ENCODE measurements at places on chromosomes 2 and 18.

- peak; percentile 57 for DNase-seq
Observed at GRCh38 chr2:222690564-222691200, 19.2 kb downstream of the MOGAT1 start.

GRCh38 chr2:45220227-45220626, 211.0 kb upstream of the SIX2 start:
- no peak for DNase-seq

GRCh38 chr2:60530660-60531281, 22.7 kb downstream of the BCL11A start:
- DNase-seq, result no peak

GRCh38 chr2:147904051-147904450, 59.2 kb downstream of the ACVR2A start:
- DNase-seq, result no peak

- DNase-seq, result no peak
Observed at GRCh38 chr18:62457877-62458276, 64.9 kb upstream of the ZCCHC2 start.

All from putamen (tissue), 1 donor.